ENCODE measurements at places on chromosomes 11 and 22.
A peak's percentile ranks its signal among the peaks of the same experiment; 100 is the strongest.

DNA sequence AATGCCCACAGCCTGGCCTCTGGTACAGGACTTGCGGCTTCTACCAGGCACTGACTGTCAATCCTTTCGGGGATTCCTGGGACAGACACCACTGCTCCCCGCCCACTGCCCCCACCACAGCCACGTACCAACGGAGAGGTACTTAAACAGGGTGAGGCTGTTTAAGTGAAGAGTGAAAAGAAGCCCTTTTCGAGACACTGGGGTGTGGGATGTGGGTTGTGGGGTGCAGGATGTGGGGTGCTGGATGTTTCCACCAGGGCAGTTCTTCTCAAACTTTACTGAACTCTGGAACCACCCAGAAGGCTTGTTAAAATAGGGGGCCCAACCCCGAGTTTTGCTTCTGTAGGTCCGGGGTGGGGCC is 34.2 kb upstream of the PRR5 start:
- DNase-seq = peak; percentile 70

DNA sequence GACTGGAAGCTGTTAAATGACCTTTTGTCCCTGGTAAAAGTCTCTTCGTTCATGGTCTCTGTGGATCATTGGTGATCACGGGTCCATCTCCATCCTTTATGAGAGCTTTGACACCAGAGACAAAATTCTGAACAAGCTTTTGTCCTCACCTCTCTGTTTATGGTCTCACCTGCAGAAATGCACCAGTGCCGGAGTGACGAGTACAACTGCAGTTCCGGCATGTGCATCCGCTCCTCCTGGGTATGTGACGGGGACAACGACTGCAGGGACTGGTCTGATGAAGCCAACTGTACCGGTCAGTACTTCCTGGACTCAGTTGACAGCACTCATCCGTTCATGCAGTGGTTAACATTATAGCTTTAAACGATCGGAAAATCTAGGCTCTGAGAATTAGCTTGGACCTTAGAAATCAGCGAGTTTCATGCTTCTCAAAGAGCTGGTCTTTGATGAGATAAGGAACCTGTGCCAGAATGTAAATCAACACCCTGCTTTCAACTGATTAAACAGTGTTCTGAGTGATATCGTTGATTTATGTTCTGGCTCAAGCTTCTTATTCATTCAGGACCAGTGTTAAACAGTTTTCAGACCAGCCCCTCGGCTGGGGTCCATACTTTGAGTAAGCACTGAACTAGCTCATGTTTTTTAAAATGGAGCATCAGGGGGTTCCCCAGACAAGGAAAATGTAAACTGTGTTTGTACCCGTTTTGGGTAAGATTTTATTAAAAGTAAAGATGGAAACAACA is 124.5 kb upstream of the SORL1-AS1 start:
- DNase-seq = no peak

- no peak for DNase-seq
Measured at GRCh38 chr11:34356130-34356529, 1.7 kb downstream of the ABTB2 start.

- no peak for DNase-seq
Measured at GRCh38 chr11:76806131-76806530, 23.0 kb downstream of the TSKU start.

GRCh38 chr11:79617561-79617960 is 176.7 kb upstream of the TENM4 start:
- DNase-seq = no peak

DNA sequence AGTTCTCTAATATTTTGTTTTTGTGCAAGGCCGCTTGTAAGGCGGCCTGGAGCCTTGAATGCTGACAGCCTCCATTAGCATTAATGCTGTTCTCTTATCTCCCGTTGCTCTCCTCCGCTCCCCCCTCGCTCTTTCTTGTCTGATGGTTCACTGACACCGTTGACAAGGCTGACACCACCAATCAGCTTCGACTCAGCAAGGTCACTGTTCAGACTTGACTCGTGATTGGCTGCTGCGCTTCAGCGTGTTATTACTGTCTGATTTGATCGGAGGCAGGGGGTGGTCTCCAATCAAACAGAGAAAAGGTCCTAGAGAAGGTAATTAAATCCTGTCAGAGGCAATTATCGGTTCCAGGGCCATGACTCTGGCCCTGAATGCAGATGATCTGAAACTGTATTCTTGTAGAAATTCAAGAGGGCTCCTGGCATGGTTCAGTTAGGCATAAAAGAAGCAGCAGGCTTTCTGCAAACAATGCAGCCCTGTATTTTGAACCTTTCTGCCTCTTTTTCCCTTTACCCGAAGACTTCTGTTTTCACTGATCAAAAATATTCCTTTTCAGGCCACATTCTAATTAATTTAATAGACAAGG is 49.3 kb upstream of the MPPED2 start:
- DNase-seq = peak; percentile 44

GRCh38 chr11:81573367-81573766 is 1160.3 kb downstream of the FAM181B start:
- no peak for DNase-seq

DNA sequence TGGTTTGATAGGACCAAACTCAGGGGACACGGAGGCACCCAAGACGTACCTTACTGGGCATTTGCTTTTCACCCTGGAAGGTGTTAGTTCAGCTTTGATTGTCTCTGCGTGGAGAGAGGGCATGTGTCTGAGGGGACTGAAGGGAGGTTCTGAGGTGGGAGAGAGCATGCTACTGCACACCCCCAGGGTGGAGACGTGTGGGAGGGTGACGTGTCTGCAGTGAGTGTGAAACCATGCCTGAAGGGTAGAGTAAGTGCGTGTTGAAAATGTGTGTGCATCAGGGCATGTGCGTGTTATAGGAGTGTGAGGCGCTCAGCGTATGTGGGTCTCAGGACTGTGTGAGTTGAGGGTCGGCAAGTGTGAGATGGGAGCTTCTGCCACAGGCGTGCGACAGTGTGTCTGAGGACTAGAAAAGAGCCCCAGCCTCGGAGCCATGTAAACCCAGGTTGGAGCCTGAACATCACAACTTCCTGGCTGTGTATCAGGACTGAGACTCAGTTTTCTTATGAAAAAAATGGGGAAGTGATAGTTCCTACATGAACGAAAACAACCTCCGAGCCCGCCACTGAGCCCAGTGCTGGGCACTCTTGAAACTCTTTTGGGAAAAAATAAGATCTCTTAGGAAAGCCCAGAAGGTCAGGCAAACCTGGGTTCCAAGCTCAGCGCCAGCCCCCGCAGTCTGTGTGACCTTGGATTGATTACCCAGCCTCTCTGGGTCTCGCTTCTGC is 11.8 kb upstream of the KCNJ11 start:
- DNase-seq = no peak

GRCh38 chr11:59145534-59145933 is 2.9 kb downstream of the FAM111A start:
- no peak for DNase-seq

DNA sequence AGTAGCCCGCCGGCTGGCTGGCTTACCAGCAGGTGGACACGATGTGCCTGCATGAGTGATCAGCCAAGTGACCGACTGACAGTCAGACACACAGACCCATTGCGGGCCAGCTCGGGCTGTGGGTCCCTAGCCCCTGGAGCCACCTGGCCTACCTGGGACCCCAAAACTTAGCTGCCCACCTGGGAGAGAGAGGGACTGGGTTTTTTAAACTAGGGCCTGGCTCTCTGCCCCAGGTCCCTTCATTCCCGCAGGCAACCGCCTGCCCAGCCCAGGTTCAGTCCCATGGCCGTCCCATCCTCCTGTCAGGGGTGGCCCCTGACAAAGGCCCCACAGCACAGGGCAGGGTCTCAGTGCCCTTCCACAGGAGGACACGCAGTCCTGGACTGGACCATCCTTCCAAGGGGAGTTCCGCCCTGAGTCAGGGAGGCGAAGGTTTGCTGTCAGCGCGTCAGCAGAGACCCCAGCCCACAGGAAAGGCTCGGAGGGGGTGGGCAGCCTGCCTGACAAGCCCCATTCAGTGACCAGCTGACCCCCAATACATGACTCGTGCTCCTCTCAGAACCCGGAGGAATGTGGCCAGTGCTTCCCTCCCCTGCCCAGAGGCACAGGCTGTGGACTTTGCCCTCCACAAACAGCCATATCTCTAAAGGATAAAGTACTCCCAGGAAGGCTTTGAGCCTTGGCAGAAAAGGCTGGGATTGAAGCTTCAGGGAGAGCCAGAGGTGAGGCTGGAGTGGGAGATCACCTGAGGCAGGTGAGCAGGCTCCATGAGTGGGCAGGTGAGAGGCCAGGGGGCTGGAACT is 8.4 kb downstream of the SLCO2B1 start:
- DNase-seq = no peak

- DNase-seq = no peak
Measured at GRCh38 chr11:79397252-79397651, 43.6 kb downstream of the TENM4 start.

DNA sequence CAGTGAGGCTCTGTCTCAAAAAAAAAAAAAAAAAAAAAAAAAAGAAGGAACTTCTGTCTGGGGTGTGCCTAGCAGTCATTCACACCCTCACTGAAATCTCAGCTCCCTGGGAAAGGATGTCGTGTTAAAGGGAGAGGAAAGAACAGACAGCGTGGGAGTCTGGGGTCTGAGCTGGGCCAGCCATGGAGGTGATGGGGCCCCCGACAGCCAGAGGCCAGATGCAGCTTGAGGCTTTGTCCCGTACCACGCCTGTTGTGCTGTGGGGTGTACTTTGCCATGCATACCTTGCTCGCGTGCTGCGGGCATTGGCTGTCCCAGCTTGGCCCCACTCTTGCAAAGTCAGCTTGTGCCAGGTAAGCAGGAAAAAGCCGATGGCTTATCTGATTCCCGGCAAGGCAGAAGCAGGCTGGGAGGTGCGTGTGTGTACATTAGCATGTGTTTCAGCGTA is 4.6 kb downstream of the SYT12 start:
- DNase-seq = no peak

GRCh38 chr11:88164806-88165585 is 10.2 kb downstream of the RAB38 start:
- no peak for DNase-seq

DNA sequence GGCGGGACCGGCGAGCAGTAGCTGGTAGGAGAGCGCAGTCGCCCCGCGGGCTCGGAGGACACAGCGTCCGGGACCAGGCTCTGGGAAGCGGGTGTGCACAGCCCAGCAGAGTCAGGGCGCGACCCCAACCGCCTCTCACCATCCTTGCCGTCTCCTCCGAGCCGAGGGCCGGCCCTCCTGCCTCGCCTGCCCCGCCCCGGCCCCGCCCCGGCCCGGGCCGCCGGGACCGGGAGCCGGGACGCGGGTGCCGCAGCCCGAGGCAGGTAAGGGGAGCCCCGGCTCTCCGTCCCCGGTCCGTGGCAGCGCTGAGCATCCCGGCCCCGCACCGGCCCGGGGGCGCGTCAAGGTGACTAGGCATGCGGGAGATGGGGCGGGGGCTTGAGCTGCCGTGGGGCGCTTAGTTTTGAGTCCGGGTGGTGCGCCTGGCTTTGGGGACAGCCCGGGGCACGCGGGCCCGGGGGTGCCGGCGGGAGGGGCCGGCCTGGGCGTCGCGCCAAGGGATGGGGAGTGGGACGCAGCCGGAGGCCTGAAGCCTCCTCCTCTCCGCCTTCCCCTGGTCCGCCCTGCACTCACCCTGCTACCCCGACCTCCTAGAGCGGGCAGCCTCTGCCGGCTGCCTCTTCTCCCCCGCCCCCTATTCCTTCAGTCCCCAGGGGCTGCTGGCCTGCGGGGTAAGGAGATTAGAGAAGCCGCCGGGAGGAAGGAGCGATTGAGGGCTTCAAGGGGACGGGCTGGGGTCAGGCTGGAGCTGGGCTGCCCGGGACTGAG is at the start of gene ABCG4:
Gene ABCG4 (plus strand): TSS at position 35 of the 768 bp plus-strand sequence. CDS start 914 bp downstream, outside the sequence.
- peak; percentile 87 for DNase-seq

- DNase-seq = no peak
Measured at GRCh38 chr22:48404801-48405447, 1422.7 kb downstream of the BRD1 start.

DNA sequence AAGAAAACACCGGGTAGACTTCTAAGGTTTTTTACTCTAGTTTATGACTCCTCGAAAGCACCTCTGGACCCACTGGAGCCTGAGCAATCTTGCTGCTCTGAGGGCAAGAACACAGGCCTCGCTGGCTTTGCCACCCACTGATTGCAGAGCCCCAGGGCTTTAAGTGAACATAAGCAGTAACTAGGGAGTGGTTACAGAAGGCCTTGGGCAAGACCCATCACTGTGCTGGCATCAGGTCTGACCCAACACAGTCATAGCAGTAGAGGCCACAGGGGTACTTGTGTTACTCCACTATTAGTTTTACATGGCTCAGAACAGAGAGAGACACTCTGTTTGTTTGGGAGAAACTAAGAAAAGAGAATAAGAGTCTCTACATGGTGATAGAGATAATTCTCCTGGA is 684.5 kb downstream of the FAM181B start:
- DNase-seq = no peak

- no peak for DNase-seq
Measured at GRCh38 chr11:75334402-75334891, 17.0 kb downstream of the ARRB1 start.

DNA sequence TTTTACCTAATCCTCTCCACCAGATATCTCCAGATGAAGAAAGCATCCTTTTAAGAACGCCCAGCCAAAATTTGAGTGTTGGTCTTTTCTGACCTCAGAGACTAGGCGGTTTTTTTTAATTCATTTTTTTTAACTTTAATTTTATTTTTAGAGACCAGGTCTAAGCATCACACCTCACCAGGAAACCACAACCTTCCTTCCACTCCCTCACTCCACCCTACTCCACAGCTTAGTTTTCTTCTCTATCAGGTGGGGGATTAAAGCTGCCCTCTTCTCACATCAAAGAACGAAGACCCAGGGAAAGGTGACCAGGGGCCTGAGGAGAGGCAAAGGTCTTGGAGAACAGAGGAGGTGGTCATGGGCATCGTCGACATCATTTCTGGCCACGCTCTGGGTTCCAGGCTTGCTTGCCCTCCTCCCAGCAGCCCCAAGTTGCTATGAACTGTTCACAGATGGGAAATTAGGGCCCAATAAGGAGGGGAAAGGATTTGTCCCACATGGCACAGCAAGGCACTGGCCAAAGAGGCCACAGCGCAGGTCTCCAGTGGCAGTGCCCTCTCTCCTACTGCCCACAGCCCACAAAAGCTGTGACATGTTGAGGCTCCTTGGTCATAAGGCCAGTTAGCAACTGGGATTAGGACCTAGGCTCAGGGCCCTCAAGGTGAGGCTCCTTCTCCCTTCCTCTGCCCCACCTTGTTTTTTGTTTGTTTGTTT is 1.4 kb upstream of the PEX16 start:
- DNase-seq = peak; percentile 57

DNA sequence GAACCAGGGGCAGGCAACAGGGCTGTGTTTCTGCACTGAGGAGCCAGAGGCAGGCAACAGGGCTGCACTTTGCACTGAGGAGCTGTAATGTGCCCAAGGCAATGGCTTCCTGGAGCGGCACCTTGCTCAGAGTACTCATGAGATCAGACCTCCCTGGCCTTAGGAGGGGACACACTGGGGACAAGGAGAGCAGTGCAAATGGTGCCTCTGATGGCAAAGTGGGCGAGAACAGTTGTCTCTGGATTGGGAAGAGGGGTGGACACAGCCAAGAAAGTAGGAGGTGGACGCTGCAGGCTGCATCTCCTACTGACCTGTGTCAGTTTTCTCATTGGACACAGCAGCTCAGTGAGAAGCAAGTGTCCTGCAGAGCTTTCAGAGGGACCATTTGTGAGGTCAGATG is 1443.3 kb downstream of the TBC1D22A start:
- DNase-seq = no peak

All from posterior cingulate gyrus (tissue), 11 donors.